Inflammatory macrophage treated with lipopolysaccharide for 1 hour (primary cell): ENCODE measurements at places on chromosomes 16 and 17.

DNA sequence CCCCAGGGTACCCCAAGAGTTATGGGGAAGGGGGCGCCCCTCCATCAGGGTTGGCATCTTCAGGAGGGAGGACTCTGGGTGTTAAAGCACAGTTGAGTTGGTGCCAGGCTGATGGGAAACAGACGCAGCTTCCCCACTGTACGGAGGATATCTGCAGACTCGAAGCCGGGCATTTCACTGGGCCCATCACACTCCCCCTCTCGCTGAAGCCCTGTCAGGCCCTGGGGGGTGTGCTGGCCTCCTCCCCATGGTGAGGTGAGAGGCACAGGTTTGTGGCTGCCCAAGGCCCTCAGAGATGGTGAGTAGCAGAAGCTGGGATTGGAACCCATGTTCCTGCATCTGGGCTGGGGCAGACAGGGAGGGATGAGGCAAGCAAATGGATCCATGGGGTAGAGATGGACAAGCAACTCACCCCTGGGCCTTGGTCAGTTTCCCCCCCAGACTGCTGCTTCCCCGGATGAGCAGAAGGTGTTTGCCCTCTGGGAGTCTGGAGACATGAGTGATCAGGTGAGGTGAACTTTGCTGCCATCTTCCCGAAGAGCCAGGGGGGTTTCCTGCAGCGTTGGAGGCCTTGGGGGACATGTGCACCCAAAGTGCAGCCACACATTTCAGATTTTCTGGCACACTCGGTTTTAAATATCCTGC lies 31.0 kb downstream of the POLR3E start:
- no peak for DNase-seq

DNA sequence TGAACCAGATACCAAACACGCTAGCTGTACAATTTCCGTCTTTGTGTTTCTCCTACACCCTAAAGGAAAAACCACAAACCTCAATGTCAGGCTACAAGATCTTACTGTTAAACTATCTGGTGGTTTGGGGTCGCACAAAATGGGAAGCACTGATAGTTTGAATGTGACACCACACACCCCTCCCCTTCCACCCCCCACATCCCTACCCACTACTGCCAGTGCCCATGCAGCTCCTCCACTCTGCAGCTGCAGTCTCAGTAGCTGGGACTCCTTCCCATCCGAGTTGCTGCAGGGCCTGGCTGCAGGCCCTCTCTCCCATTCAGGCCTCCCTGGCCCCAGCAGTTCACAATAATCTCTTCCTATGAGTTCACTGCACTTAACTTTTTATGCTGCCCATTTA lies 18.4 kb downstream of the TRAP1 start:
- no peak for DNase-seq

GRCh38 chr16:69382421-69382820 lies 3.4 kb downstream of the TERF2 start:
- no peak for DNase-seq

DNA sequence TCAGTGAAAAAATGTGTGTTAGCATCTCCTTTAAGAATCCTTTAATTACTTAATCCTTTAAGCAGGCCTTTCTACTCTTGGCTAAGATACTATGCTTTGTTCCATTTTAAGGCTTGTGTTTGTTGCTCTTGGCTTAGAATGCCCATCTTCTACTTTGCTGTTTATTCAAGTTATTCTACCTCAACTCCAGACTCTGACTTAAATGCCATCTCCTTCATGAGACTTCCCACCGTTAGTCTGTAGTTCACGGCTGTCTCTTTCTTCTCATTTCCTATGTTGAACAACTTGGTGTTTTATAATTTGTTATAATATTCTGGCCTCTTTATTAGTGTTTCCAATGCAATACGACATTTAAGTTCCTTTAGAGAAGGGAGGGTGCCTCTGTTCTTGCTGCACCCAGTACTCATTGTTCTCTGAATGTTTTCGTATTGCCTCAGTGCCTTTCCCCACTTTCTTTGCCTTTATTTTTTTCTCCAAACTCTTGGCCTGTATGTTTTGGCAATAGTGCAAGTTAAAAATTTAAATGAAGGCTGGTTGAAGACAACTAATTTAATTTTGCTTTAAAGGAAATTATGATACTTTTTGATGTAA lies 6.1 kb upstream of the KRT10 start:
- DNase-seq = no peak

DNA sequence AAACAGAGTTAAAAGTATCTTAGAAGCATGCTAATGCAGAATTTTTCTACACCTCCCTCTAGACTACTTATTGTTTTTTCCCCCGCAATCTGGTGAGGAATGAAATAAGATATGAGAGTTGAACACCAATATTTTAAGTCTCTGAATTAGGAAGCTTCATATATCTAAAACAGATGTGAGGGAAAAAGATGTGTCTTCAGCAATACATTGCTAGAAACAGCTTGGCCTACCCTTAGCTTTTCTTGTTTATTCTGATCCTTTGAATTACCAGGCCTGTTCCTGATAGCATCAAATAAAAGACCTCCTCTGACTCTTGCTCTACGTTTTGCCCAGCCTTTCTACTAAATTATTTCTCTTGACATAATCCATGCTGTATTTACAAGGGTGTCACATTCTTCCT lies 221.8 kb downstream of the CDH11 start:
- DNase-seq = no peak

DNA sequence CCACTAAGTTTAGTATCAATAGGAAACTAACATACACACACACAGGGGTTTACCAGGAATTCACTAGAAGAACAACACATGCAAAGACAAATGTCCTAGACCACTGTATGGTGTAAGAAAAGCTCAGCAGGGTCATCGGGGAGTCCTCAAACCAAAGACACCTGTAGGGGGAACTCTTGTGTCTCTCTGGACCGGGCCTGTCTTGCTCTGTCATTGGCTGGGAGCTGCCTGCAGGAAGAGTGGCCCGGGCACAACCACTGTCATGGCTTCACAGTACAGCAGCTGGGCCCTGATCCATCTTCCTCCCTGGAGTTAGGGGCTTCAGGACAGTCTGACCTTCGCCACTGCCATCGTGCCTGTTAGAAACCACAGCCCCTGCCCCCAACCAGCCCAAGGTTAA lies 263.6 kb upstream of the DYNLRB2 start:
- no peak for DNase-seq

DNA sequence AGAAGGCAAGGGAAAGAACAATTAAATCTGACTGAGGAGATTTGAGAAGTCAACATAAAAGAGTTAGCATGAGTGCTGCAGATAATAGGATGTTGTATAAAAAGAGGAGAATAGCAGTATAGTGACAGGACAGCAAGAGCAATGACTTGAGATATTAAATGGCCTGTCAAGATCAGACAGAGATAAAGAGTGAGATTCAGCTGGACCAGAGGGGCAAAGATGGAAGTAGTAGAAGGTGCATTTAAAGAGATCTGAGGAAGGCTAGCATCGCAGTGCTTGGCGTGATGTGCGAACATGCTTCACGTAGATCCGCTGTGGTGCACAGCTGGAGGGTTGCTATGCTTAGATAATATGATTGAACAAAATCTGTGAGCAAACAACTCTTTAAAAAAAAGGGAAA lies 1422.6 kb upstream of the CDH8 start:
- no peak for DNase-seq

GRCh38 chr17:28963055-28963611 lies 11.8 kb upstream of the PHF12 start:
- no peak for DNase-seq

- no peak for DNase-seq
Observed at GRCh38 chr16:10206865-10207264, 24.6 kb upstream of the GRIN2A start.

- no peak for DNase-seq
Observed at GRCh38 chr17:69497161-69497560, 82.7 kb downstream of the MAP2K6 start.

DNA sequence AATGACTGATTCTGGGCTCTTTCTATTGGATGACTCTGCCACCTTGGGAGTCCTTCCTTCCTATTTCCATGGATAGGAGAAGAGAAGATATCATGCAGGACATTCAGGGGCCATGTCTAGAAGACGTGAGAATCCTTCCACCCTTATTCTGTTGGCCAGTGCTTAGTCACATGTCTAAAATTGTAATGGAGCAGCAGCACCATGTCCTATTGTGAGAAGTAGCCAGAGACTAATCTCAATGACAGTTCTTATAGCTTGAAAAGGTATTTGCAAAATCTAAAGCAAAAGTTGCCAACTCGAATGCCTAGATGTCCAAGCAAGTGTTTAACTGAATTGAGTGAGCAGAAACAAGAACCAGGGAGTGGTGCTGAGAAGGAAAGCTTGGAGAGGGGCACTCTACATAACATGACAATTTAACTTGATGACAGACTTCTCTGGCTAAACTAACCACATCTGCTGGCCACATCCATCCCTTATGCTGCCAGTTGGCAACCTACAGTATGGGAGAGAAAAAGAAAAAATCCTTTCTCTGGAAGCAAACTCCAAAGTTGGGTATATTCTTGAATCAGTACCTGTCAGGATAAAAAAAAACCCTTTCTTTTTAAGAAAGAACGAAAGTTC lies 225.7 kb downstream of the CDH13 start:
- no peak for DNase-seq

- peak; percentile 35 for DNase-seq
Observed at GRCh38 chr17:82287868-82288801, 14.6 kb upstream of the CSNK1D start.

GRCh38 chr16:48522041-48522440 lies 87.9 kb downstream of the N4BP1 start:
- DNase-seq = no peak

GRCh38 chr17:8125154-8125946 lies 1.4 kb upstream of the HES7 start:
- DNase-seq = peak; percentile 96

DNA sequence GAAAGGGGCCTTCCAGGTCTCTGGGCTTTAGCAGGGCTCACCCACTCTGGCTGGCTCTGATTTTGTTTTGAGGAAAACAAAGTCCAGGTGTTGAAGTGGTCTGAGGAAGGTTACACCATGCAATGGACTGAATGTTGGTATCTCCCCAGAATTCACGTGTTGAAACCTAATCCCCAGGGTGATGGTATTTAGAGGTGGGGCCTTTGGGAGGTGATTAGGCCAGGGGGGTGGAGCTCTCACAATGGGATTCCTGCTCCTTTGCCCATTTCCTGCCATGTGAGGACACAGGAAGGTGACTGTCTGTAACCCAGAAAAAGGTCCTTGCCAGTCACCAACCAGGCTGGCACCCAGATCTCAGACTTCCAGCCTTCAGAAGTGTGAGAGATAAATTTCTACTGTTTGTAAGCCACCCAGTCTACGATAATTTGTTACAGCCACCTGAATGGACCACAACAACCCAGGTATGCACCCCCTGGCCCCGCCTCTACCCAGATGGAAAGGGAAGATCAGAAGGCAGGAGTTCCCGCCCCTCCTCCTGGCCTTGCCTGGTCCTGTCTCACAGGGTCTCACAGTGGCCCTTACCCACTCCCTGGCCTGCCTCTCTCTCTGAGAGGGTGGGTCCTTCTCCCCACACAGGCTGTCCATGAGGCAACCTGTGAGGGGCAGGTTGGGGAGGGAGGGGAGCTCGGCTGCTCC lies 32.0 kb downstream of the LRRC75A start:
- no peak for DNase-seq

- DNase-seq = no peak
Observed at GRCh38 chr16:58343562-58343961, 48.7 kb upstream of the GINS3 start.

DNA sequence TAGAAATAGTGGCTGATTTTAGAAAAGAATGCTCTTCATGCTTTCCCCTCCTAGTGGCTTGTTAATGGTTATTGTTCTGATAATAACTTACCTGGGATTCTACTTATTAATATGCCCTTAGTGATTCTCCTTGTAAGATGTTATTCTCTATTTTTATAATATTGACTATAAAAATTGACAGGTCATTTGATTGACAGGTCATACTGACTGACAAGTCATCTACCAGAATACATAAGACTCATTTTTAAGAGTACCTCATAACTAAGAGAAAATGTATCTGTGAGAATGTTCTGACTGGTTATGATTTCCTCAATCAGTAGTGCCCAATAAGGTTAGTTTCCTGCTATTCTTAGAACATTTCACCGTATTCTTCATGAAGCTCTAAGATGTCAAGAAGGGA lies 8.6 kb upstream of the COX10 start:
- no peak for DNase-seq

GRCh38 chr16:27867122-27868110 lies 196.1 kb downstream of the GSG1L start:
- peak; percentile 72 for DNase-seq

DNA sequence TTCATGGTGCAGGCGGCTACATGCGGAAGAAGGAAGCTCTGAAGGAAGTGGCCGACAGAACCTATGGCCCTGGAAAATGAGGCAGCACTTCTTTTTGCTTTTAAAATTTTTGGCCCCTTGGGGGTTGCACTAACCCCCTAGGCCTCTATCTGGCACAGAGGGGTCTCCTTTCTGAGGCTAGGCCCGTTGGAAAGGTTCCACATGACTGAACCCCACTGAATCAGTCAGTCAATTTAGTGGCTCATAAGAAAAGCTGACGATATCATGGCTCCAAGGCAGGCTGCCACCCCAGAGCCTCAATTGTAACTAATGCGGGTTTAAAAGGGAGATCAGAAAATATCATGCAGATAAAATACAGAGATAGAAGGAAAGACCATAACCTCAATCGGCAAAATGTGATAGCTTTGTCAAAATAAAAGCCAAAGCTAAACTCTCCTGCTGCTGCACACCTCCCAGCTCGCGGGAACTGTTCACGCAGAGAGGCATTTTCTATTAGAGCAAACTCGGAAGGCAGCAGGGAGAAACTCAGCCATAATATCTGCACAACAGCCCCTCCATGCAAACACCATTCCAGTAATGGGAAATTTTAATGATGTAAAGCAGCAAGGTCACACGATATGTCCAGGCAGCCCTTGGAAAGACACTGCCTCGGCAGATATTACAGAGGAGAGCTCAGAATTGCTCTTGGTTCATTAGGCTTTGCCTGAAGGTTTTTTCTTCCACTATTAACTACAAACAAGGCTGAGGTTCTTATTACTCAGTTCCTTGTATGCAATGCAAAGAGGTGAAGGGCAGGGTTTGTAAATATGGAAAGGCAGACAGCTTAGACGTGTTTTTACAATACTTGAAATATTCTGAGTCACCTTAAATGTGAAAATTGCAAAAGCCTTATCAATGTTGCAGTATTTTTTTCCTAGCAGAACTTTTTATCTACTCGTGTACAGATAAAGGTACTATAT lies 200.4 kb upstream of the PMFBP1 start:
- DNase-seq = no peak

- no peak for DNase-seq
Observed at GRCh38 chr17:57679906-57680695, 65.0 kb downstream of the CCDC182 start.

- no peak for DNase-seq
Observed at GRCh38 chr16:3066440-3066748, 954 bp downstream of the IL32 start.

GRCh38 chr16:5175266-5175665 lies 77.7 kb upstream of the EEF2KMT start:
- DNase-seq = no peak

DNA sequence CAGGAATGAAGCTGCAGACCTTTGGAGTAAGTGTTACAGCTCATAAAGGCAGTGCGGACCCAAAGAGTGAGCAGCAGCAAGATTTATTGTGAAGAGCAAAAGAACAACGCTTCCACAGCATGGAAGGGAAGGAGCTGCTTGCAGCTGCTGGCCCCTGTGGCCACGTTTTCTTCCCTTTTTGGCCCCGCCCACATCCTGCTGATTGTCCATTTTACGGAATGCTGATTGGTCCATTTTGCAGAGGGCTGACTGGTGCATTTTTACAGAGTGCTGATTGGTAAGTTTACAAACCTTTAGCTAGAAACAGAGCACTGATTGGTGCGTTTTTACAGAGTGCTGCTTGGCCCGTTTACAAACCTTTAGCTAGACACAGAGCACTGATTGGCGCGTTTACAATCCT lies 841.5 kb downstream of the CDH11 start:
- no peak for DNase-seq
